ENCODE measurements at places on chromosomes 4 and X.

DNA sequence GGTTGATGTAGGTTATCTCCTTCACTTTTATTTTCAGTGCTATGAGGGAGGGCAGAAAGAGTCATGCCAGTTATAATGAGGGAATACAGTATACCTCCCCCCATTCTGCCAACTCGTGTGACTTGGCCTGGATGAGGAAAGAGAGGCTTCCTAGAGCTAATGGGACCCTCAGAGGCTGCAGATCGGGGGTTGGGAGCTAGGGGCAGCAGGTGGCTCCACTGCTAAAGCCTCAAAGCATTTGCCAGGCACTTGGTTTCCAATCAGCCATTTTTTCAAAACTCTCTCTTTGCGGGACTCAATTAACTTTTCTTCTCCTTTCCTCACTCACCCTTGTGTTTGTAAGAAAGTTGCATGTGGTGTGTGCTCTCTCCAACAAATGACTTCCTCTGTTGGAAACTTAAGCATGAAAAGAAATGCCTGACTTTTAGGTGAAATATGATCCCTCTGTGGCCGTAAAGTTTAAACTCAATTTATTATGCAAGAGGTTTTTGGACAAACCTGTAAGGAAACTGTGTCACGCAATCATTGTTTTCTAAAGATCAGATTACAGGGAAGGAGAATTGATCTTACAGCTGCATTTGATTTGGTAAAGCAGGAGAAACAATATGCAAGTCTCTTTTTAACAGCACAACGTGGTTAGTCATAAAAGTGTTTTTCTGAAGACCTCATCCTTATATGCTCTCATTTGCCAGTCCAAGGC, 7.0 kb downstream of the SFRP2 start:
- DNase-seq = no peak

DNA sequence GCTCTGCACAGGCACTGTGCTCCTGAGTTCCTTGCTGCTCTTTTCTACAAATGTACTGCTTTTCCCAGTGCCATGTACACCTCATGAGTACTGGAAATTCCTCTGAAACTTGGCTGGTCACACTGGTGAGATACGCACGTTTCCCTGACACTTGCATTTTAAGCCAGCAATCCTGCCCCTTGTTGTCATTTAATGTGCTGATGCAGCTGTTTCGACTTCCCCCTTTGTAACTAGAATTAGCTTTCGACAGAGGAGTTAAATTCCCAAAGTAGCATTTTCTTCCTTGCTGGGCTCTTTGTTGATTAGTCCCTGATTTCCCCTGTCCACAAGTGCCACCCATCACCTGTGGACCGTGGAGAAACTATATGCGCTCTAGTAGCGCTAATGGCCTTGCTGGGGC, 77.5 kb downstream of the IQCM start:
- no peak for DNase-seq

GRCh38 chr4:10007436-10007740, 13.9 kb downstream of the SLC2A9 start:
- no peak for DNase-seq

DNA sequence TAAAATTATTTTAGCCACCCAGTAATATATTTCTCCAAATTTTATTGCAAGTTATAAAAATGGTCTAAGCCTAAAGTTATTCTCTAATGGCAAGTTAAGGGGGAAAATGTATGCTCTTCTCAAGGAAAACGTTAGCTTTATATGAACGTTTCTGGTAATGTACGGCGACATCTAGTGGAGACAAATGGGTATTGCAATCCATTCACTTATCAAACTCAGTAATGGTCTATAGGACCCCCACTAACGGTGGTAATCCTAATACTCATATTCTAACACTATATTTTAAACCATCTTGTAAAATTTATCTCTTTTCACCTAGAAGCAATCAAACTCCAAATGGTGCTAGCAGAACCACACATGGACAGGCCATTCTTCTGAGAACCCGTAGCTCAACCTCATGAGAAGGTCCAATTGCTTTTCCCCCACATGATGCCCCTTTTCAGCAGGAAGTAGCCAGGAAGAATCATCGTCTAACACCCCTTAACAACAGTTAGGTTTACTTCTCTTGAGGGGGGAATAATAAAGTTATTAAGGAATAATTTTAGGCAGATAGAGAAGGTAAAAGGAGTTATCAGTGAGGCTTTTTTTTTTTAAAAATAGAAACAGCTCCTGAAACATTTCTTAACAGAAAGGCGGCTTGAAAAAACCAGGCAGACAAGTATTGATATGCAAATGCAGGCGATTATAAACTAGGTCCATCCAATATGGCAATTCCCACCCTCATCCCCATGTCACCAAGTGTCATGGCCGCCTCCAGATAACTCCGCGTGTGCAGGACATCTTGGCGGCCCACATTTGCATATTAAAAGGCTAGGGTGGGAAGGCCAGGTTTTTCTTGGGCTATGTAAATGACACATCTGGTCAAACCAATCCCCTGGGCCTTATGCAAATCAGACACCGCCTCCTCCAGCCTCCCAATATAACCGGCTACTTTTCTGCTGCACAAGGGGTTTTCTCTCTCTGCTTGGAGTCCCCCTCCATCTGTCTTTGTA, 35.0 kb downstream of the NUDT11 start:
- DNase-seq = no peak

DNA sequence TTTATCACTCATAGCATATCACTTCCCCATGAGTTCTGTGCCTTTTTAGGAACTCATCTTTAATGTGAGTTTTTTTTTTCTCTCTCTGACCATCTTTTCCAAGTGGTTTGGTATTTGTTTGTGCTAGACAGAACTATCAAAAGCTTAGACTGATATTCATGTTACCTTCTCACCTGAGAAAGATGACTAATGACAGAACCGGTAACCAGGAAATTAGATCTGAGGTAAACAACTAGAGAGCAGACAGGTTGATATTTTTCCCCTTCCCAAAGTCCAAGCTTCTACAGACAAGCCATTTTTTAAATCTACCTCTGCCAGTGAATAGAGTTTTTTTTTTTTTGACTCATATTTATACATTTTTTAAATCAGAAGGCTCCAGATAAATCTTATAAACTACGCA, 17.0 kb upstream of the SRD5A3 start:
- no peak for DNase-seq

GRCh38 chrX:136076942-136077341, 70.4 kb upstream of the FHL1 start:
- DNase-seq = no peak

- DNase-seq = no peak
These were observed at the start of gene P2RY4 for GRCh38 chrX:70260104-70260503. Gene P2RY4 (minus strand): TSS chrX:70260204. CDS start chrX:70259624, 580 bp downstream.

DNA sequence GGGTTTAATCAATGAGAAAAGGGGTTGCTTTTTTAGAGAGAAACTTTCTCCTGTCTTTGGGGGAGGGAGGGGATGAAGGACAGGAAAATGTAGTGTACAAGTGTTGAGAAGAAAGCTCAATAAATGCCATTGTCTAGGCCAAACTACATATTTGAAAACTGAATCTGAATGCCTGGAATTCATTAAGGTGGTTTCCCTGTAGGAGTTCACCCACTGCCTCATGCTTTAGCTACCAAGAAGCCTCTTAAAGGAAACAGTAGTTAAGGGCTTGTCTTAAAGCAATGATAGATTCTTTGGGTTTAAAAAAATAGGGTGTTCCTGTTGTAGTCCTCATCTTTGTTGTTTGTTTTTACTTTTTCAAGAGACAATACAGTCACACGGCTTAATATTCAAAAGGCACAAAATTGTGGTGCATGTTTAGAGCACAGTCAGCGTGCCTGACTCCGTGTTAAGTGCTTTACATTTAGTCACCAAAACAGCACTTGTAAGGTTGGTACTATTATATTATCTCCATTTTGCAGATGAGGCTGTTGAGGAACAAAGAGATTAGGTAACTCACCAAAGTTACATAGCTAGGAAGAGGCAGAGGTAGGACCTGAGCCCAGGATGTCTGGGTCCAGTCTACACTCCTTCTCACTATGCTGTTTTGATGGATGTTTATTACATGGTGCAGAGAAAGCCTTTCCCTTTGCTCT, 46.0 kb downstream of the FNIP2 start:
- no peak for DNase-seq

All from body of pancreas (tissue), 4 donors.